ENCODE measurements at places on chromosomes 2 and 18. TPM values are rescaled to one million over a fixed set of nuclear protein-coding genes. Genes with fewer than 3 reads are reported as not detected.

DNA sequence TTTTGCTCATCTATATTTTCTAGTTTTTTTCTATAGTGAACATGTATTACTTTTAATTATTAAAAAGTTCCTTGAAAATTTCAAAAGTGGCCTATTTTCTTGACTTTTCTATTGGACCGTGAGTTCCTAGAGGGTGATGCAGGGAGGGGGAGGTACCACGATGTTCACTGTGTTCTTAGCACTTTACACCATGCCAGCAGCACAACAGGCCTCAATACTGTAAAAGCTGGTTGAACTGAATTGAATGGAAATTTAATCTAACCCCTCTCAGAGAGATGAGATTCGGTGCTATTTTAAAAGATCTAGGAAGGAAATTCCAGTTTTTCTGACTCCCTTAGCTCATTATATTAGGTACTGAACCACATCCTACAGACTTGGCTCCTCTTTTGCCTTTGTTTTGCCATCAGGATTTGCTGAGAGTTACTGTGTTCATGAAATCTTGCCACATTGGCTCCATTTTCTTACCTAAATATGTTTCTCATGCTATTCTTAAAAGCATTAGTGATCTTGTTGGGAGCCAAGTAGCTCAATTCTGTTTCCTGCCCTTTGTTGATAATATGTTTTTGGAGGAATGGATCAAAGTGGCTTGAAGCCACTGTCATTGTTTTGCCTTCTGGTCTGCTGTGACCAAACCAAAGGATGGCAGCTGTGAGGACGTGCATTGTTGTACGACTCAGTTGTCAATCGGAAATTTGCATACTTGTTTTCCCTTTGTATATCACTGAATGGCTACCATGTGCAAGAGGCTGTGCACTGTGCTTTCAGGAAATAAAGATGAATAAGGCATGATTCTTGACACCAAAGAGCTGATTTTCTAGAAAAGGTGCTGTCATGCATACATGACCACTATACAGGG, 25.3 kb downstream of the MYO1B start:
- no peak for DNase-seq

DNA sequence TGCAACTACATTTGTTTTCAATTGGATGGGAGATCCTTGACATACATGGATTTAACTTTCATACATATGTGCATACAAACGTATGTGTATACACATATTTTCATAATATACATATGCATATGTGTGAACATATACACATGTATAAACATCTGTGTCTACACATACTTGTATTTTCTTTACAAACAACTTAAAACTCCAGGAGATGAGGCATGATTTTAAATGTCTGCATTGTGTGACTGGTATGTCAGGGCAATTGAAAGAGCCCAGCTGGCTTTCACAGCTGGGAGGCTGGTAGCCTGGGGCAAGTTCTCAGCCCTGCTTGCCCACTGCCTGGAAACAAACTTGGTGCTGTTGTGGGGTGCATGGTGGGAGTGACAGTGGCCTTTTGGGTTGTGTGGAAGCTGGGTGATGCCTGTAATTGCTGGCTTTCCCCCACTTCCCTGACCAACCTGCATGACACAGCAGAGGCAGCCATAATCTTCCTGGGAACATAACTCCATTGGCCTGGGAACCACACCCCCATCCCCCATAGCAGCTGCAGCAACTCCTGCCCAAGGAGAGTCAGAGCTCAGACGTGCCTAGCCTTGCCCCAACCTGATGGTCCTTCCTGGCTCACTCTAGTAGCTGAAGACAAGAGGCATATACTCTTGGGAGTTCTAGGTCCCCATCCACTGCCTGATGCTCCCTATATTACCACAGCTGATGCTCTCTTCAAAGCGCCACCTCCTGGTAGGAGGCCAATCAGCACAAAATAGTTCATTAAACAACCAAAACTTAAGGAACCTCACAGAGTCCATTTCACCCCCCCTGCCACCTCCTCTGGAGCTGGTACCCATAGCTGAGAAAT, 158.3 kb downstream of the CERS6 start:
- no peak for DNase-seq

DNA sequence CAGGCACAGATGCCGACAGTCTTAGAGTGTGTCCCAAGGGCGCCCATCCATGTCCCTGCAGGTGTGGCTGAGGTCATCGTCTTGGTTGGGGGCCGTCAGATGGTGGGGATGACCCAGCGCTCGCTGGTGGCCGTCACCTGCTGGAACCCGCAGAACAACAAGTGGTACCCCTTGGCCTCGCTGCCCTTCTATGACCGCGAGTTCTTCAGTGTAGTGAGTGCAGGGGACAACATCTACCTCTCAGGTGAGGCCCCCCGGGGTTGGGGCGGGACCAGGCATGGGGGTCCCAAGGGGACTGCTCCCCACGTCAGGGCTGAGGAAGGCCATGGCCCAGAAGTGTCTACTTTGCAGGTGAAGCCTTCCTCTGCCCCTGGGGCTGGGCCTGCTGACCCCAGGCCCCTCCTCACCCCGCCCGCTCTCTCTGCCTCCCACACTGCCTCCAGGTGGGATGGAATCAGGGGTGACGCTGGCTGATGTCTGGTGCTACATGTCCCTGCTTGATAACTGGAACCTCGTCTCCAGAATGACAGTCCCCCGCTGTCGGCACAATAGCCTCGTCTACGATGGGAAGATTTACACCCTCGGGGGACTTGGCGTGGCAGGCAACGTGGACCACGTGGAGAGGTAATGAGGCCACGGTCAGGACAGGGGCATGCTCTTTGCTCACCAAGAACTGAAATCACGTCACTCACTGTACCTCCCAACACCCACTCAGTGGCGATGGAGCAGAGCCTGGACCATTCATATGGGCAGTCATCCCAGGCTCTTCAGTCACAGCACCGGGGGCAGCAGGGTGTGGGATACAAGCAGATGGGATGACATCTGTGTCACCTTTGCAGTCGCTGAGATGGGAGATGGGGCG, 230.8 kb downstream of the ATAD2B start:
- DNase-seq: no peak

The C2orf81 gene
- total RNA-seq: 2.3 TPM

DNA sequence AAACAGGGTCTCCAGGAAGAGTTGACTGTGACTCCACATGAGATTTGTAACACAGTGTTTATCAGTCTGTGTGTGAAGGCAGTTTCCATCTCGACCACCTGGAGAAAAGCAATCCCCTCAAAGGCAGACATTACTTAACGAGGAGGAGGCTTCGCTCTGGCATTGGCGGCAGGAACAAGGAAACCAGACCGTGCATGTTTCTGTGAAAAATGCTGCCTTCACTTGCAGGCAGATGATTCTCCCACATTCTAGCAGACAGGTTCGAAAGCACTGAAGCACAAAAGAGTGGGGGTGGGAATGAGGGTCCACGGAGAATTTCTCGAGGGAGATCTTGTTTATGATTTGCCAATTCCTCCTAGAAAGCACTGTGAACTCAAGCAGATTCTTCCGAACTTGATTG, 414.0 kb downstream of the SLC4A3 start:
- no peak for DNase-seq

GRCh38 chr2:201171259-201171814, 11.6 kb upstream of the CASP10 start:
- DNase-seq: no peak

DNA sequence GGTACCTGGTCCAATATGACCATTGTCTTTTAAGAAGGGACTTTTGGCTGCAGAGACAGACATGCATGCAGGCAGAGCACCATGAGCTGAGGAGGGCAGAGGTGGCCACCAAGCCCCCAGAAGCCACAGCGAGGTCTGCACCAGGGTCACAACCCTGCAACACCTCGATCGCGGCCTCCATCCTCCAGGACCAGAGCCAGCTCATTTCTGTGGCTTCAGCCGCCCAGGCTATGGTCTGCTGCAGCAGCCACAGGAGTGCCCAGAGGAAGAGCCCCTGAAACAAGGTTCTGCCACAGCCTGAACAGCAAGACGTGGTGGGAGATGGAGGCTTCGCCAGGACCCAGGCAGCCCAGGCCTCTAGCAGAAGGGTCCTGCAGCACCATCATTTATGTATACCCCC, 53.9 kb downstream of the ANKMY1 start:
- DNase-seq: no peak

All from thyroid gland (tissue), 4 donors.